ENCODE measurements at places on chromosomes 1 and 21.

DNA sequence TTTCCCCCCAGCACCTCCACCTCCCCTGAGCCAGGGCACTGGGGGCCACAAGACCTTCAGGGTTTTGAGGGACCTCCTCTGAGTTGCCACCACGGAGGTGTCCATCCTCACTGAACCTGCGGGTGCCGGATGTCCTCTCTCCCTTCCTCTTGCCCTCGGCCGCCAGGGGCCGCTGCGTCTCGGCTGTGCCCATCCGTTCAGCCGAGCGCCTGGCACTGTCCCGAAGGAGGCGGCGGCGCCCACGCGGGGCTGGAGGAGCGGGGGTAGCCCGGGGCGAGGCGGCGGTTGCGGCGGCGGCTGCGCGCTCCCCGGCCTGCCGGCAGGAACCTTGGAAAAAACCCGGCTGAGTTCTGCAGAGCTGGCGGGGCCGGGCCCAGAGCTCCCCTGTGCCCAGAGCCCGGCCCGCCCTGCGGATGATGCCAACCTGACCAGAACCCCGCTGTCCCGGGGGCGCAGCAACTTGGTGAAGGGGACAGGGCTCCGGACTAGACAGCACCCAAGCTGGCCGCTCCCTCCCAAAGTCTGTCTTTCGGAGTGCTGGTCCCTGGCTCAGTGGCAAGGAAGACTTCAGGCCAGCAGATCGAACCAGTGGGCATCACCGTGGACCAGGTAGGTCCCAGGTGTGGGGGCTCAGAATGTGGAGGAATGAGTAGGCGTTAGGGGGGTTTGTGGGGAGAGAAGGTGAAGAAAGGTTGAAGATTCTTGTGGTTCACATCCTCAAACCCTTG, 3.7 kb upstream of the PPM1J start:
- peak; percentile 79 for DNase-seq

DNA sequence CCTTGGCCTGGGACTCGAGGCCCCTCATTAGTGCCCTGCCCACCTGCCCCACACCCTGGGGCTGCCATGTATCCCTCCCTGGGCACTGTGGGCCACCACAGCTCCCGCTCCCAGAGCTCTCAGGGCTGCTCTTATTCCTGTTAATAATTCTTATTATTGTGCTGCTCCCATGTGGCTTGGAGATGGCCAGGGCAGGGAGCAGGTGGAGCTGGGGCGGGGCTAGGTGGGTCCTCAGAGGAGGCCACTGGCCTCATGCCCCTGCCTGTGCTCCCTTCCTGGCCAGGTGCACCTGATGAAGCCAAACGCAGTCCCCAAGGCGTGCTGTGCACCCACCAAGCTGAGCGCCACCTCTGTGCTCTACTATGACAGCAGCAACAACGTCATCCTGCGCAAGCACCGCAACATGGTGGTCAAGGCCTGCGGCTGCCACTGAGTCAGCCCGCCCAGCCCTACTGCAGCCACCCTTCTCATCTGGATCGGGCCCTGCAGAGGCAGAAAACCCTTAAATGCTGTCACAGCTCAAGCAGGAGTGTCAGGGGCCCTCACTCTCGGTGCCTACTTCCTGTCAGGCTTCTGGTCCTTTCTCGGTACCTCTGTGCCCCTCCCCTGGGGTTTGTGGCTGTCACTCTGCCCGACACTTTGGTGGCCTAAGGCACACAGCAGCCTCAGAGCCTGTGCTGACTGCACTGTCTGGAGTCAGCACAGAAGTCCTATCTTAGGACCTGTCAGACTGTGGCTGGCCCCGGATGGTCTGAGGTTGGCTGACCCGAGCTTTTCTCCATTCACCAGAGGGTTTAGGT, 34.1 kb downstream of the BMP8A start:
- no peak for DNase-seq

DNA sequence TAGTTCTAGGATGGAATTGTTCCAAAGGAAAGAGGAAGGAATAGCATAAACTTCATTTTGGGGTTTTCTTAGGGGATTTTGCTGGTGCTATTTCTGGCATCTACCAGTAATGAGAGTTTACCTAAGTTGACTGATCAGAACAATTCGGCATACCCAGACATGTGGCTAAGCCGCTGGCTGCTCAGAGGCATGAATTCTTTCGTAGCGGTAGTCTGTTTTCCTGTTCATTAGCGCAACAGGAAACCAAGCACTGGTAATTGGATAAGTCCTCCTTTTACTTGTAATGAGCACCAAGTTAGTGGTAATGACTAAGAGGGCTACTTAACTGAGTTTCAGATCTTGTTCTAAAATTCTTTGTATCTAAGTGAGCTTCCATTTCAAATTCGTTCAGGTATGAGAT, 38.6 kb downstream of the C21orf91 start:
- DNase-seq, result no peak

GRCh38 chr1:33633019-33633801, 160.8 kb downstream of the ZSCAN20 start:
- peak; percentile 91 for DNase-seq

- DNase-seq, result no peak
Measured at GRCh38 chr1:48777219-48777895, 666 bp upstream of the BEND5 start.

DNA sequence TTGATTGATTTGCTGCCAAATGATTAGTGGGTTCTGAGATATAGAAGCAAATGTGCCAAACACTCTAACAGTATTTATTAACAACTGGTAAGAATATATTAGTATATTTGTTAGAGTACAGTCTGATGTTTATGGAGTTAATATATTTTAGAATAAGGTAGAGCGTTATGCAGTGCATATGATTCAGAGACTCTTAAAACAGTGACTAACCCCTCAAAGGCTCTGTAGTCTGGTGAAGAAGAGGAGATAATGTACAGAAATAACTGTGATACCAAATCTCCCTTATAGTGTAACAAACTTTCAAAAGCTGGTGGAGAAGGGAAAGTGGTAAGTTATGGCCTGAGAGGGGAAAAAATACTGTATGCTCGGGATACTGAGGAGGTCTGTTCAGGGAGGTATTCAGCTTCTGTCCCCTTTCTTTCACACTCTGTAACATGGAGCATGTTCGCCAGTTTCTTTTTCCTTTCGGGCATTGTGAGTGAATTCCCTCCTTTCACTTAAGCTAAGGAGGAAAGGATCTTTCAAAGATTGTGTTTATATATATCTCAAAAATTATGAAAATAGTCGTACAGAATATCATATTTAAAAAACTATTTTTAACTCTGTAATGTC, 121.2 kb downstream of the ADGRL2 start:
- DNase-seq, result no peak

GRCh38 chr1:48190881-48191280, 31.6 kb upstream of the SLC5A9 start:
- DNase-seq, result no peak

GRCh38 chr1:17405898-17406759, 33.3 kb downstream of the RCC2 start:
- DNase-seq, result peak; percentile 43

- peak; percentile 20 for DNase-seq
Measured at GRCh38 chr1:36517011-36517771, 34.5 kb upstream of the CSF3R start.

DNA sequence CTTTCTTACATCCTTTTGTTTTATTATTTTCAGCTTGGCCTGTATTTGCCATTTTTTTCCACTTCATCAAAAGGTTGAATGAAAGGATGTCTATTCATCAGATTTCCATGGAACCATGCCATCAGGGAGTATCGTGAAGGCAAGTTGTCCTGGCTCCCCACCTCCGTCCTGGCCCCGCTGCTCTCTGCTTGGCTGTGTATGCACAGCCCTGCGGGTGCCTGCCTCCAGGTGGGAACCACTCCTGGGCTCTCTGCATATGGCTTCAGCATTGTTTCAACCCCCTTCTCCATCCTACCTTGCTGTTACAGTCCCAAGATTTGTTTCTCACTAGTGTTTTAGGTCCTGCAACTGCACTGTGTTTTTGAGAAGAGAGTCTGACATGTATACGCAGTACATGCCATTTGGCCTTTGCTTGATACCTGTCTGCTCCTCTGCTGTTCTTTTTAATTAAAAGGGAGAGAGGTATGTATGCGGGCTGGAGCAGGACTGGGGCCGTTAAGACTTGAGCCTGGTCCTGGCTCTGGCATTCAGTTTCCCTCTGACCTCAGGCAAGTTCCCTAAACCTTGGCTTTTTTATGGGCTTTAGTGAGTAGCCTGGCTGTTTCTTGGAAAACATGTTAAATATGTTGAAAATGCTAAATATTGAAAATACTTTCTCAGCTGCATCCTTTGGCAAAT, 69.9 kb upstream of the GCLM start:
- DNase-seq, result no peak

DNA sequence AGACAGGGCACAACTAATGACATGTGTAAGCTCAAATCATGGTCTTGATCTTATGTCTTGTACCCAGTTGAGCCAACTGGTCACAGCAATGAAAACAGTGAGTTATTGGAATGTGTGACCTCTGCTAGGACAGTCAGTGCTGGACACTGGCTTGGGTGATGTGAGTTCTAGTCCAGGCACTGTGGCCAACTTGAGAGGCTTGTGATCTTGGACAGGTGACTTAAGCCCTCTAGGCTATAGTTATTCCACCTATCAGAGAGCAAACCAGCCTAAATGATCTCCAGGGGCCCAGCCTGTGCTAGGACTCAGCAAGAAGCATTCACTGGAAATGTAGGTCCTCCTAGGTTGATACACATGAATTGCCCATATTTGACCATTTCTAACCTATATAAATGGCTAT, 1.1 kb downstream of the KCNE2 start:
- DNase-seq, result no peak

GRCh38 chr1:19975423-19976193, 3.8 kb downstream of the PLA2G2A start:
- DNase-seq, result no peak

GRCh38 chr1:90486996-90487395, 230.1 kb downstream of the BARHL2 start:
- no peak for DNase-seq

DNA sequence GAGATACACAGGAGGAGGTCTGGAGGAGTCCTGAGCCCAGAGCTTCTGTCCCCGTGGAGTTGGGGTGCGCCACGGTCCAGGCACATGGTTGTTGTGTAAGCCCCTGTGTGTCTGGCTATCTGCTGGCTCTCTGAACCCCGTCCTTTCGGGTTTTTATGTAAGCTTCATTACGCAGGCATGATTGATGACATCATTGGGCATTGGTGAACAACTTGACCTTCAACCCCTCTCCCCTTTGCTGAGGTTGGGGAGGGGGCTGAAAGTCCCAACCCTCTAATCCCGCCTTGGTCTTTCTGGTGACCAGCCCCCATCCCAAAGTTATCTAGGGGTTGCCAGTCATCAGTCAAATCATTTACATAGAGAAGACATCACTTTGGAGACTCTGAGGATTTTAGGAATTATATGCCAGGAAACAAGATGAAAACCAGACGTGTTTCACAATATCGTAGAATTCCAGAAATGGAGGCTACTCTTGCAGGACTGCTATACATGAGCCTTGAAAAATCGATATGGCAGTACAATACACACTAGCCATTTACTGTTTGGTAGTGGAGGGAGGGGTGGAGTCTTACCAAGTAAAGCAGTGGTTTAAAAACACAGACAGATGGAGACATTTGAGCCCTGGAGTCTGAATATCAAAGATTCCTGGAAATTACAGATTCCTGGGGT, 69.8 kb upstream of the SCAF4 start:
- no peak for DNase-seq

- DNase-seq, result no peak
Measured at GRCh38 chr1:202628646-202629215, 81.5 kb downstream of the SYT2 start.

DNA sequence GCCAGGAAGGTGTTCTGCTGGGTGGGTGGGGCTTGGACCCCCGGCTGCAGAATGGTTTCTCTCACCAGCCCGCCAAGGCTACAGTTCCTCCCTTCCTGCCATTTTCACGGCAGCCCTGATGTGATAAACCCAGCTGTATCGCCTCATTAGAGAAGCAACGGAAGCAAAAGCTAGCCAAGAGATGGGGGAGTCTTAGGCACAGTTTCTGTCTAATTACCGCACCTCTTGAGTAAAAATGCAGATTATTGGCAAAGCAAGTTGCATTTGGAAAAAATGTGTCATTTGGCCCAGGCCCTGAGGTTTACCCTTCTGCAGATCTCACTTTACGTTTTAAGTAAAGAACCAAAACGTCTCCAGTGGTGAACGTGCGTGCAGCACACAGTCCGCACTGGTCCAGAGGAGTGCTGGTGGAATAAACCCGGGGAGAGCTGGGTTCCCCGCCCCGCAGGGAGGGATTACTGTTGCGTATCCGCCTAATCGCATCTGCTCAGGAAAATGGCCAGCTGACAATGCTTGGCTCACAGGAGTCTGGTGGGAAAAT, 109.9 kb downstream of the GALNT2 start:
- no peak for DNase-seq

DNA sequence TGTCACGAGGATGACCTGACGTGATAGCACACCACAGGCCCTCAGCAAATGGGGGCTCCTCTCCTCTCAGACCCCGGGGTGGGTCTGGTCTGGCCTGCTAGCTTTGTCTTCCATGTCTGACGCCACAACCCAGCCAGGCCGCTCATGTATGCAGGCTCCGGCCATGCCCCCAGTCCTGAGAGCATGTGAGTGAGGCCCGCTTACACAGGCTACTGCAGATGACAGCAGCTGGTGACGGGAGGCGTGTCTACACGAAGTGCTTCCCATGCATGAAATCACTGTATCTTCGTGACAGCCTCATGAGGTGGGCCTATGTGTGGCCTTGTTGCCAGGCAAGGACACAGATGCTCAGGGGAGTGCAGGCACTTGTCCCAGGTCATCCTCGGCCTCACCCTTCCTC, 16.4 kb downstream of the WNT4 start:
- DNase-seq, result no peak

GRCh38 chr1:63882048-63882704, 108.4 kb downstream of the ROR1 start:
- DNase-seq, result no peak

- no peak for DNase-seq
Measured at GRCh38 chr1:110798691-110799256, 74.2 kb upstream of the CD53 start.

DNA sequence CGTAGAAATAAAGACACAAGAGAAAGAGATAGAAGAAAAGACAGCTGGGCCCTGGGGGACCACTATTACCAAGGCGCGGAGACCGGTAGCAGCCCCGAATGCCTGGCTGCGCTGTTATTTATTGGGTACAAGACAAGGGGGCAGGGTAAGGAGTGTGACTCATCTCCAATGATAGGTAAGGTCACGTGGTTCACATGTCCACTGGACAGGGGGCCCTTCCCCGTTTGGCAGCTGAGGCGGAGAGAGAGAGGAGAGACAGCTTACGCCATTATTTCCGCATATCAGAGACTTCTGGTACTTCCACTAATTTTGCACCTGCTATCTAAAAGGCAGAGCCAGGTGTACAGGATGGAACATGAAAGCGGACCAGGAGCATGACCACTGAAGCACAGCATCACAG, 4.1 kb upstream of the TPRG1L start:
- no peak for DNase-seq

GRCh38 chr1:203140743-203141520, 13.4 kb downstream of the ADORA1 start:
- DNase-seq, result no peak

DNA sequence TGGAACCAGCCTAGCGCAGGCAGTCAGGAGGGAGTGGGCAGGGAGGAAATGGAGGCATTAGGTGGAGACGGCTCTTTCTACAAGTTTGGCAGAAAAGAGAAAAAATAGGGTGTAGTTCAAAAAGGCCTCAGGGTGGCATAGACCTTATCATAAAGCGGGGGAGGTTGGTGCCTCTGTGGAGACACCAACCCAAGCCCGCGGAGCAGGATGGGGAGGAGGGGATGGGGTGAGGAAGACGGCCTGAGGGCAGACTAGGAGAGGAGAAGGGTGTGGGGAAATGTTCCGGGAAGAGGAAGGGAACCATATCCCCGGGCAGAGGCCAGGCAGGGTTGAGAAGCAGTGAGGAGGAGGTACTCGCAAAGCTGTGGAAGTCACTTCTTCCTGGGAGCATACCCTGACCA, 17.4 kb upstream of the SHE start:
- DNase-seq, result no peak

GRCh38 chr1:87869567-87869966, 540.9 kb downstream of the LMO4 start:
- no peak for DNase-seq
